ENCODE measurements at places on chromosomes 4 and X.

DNA sequence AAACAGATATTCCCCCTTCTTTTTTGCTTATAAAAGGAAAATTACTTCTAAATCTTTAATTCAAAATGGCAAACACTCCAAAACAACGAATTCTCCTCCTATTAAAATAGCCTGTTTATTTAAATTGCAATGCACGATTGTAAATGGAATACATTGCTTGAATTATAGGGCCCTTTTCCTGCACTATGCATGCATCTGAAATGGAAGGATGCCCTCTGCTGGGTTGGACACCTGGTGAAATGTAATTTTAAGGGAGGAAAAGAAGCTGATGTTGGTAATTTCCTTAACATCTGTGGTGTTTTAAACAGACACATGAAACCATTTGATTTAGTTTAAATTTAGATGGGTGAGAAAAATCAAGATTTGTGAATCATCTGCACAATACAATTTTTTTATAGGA is 72.8 kb downstream of the GRXCR1 start:
- DNase-seq, result no peak

DNA sequence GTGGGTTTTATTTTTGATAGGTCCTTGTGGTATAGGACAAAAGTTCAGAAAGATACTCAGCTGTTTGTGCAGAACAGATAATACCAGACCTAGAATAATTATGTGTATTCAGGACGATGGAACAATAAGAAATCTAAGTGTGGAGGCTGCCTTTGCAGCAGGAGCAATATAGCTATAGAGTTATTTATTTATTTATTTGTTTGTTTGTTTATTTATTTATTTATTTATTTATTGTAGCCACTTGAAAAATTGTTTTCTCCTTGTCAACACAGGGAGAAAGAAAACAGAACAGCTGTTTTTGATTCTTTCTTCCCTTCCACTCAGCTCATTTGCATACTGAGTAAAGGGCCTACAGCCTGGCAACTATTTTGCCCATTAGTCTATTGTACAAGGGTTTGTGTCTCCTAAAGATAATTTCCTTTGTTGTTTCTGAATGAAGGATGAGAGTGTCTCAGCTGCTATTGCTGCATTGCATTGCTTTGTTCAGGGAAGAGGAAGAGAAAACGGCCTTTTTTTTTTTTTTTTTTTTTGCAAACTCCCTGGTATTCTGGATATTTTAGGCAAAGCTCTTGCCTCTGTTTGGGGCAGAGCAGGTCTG is 56.0 kb upstream of the ESX1 start:
- no peak for DNase-seq

- DNase-seq, result no peak
Measured at GRCh38 chrX:153653556-153653955, 6.6 kb downstream of the DUSP9 start.

DNA sequence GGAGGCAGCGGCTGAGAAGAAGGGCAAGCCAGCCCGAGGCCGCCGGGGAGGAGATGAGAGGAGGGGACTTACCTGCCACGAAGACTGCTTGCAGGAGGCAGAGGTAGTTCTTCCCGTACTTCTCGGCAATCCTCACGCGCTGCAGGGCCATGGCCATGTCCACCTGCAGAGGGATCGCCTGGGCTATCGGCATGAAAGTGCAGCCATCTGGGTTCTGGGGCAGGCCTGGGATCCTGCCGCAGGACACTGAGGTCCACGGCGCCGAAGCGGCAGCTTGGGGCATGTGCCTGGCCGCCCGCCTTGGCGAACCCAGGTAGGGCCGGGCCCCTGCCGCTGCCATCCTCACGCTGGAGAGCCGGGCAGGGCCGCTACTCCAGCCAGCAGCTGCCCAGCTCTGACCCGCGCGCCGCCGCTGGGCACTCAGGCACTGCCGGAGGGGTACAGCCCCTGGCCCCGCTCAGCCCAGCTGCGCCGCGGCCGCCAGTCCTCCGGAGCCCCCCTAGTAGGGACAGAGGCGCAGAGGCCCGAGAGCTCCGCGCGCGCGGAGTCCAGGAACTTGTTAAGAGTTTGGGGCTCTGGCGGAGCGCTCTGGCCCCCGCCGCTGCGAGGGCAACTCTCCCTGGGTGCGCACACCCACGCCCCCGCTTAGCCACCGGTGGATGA is 16.0 kb downstream of the MCF2 start:
- DNase-seq, result no peak

GRCh38 chr4:112532267-112532666 is 16.3 kb upstream of the NEUROG2 start:
- no peak for DNase-seq

DNA sequence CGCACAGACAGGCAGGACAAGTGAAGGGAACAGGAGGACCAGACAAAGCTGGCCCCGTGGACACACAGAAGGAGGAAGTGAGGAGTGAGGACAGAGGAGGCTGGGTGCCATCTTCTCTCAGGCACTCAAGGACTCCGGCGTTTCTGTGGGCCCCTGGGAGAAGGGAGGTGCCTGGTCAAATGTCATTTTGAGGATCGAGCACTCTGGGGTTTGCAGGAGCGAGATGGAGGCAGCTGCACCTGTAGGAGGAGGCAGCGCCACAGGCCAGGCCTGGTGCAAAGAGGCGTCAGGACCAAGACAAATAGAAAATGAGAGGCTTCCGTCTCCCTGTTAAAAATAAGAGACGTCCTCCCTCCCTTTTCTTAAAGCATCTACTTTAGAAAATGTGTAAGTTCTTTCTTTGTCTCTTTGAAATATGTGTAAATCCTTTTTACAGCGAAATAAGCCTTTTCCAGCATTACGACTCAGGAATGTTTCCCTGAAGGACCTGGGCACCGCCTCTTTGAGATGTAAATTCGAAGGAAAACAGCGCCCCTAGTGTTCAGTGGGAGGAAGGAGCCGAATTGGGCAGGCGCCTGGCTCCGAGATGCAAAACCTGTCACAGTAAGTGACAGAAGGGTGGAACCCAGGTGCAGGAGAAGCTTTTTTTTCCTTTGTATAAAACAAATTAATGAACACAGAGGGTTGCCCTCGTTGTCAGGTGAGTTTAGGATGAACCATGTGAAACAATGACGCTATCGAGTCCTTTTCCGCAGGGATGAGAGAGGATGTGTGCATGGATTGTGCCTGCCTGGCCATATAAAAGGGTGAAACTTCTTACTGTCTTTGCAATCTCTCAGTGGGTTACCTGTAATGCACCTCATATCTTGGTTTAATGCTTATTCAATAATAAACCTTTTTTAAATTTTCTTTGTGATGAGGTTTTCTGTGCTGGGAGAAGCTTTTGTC is 1.4 kb upstream of the C4orf50 start:
- DNase-seq, result peak; percentile 68

GRCh38 chrX:124239324-124239723 is 93.1 kb upstream of the TEX13D start:
- no peak for DNase-seq

DNA sequence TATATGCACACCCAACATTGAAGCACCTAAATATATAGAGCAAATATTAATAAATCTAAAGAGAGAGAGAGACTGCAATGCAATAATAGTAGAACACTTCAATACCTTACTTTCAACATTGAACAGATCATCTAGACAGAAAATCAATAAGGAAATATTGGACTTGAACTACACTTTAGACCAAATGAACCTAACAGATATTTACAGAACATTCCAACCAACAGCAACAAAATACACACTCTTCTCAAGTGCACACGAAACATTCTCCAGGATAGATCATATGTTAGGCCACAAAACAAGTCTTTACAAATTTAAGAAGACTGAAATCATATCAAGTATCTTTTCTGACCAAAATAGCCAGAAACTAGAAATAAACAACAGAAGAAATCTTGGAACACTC is 66.6 kb downstream of the CD99L2 start:
- DNase-seq, result no peak

DNA sequence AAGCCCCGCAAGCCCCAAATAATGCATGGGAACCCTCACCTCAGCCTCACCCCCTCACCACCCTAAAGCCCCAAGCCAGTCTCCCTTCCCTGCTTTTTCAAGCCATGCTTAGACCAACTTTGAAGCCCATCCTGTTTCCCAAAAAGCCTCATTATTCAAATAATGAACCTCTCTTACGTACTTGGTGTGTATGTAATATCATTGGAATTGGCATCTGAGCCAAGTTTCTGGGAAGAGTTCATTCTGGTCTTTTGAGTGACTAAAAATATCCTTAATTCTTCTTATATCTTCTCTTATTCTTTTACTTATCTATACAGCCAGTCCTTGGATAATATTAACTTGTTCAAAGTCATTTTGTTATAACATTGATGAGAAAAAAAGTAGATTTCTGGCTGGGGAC is 875.8 kb upstream of the SLIT2 start:
- DNase-seq, result no peak

- no peak for DNase-seq
Measured at GRCh38 chrX:15373976-15374375, 10.2 kb downstream of the VEGFD start.

Data from activated effector memory CD4-positive, alpha-beta T cell treated with anti-CD3 and anti-CD28 coated beads, Interleukin-2, amount 50 U/mL, for 16 hours (primary cell).